G401 (cell line): ENCODE measurements at places on chromosomes 7 and 10.

- DNase-seq = no peak
These were observed 92.0 kb upstream of the AHR start for GRCh38 chr7:17206349-17206905.

DNA sequence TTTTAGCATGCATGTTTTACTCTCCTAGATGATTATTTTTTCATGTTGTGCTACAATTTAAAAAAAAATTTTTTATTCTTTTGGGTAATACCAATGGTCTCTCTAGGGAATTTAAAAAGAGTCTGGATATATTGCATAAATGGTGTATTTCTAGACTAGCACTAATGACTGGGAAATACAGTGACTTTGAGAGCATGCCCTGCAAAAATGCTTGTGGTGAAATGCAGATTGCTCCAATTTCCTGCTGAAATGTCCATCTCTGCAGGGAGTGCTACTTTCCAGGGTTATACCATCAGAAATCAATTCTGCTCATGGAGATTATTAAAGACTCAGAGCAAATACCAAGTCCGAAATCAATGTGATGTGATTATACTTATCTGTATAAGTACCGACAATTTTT, 186.1 kb downstream of the PRKG1 start:
- DNase-seq = no peak

DNA sequence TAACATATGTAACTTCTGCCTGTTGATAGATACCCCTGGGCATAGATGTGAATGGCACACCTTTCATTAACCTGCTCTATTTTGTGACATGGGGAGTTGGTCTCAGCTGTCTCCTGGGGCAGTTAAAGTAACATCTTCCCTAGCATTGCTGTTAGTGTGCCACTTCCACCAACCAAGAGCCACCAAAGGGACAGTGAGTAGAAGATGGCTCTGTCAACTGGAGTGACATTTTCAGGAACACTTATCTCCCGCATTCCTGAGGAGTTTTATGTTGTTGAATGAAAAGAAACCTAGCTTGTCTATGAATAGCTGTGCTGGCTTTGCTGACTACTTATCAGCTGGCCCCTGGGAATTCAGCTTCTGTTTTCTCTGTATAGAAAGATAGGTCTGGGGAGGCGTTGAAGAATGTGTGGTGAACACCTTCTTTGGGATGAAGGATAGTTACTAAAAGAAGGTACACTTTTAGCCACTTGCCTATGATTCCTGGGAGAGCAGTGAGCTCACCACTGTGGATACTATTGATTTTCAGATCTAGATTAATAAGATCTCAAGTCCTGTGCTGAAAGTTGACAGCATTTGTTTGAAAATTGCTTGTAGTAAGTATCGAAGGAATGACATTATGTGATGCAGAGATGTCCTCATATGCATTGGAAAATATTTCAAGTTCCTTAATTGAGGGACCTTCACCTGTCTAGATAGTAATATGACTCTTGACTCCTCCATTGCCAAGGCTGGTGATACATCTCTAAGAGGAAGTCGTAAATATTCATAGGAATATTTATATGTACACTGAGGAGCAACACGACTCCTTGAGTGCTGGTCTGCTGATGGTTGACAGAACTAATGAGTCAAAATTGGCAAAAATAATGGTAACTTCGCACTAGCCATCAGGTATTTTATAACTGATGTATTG, 7.6 kb downstream of the STARD3NL start:
- no peak for DNase-seq

DNA sequence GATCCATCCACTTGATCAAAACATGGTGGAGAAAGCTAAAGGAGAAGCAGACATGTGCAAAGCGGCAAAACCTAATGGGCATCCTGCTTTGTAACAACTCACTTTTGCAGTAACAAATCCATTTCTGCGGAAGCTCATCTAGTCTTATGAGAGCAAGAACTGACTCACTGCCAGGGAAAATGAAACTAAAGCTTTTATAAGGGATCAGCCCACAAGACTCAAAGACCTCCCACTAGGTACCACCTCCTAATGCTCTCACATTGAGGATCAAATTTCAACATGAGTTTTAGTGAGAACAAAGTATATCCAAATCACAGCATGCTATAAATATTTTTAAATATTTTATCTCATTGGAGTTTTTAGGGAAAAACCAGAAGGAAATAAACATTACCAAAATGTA, 120.1 kb upstream of the GNAI1 start:
- no peak for DNase-seq

DNA sequence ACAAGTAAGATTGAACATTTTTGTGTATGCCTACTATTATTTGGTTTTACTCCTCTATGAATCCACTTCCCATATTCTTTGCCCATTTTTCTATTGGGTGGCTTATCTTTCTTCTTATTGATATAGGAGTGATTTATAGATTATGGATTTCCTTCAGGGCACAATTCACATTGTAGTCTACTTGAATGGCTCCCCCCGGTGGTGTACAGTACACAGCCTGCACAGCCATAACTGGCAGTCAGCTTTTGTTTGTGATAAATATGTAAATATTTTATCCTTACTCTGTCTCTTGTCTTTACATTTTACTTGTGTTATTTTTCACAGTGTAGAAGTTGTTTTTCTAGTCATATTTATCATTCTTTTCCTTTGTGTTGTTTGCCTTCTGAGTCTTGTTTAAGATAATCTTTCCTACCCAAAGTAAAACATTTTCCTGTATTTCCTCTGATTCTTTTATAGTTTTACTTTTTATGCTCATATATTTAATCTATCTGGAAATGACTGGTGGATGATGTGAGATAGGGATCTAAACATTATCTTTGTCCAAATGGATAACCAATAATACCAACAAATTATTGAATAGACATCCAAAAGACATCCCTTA, 23.9 kb upstream of the CALD1 start:
- DNase-seq = no peak

DNA sequence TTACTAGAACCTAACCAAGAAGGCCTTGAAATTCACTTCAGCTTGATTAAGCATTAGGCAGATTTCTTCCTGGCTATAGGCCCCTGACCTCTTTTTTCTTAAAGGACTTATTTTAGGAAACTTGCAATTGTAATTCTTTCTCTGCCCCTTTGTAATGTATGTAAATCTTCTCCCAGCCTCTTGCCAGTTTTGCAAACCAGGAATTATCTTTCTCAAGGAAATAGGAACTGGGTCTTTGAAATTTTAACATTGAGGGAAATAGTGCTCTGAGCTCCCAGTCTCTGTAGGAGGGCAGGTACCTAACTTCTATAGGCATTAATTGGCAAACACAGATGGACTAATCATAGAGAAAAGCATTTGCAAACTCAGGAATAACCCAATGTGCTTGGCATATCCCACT, 342.7 kb downstream of the THSD7A start:
- no peak for DNase-seq

DNA sequence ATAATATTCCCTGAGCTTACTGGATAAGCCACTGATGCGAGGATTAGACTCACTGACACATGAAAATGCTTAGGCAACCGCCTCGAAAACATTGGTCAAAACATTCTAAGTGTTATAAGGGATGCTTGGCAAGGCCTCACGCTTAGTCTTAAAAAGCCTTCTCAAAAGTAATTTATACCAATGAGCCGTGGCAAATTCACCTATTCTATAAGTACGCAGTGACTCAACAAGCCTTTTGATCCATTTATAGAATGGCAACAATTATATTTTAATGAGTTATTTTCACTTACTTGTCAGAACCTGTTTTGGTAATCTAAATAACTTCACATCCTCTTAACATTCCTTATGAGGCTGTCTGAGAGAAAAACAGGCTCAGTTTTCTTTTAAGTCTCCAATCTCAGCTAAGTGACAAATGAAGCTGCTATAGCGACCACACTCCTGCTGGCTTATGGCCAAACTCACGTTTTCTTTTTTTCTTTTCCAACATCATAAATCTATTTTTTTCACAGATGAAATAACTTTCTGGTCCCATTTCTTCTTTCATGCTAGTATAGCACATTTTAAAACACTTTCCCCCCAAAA, 121.2 kb upstream of the AFAP1L2 start:
- peak; percentile 67 for DNase-seq

DNA sequence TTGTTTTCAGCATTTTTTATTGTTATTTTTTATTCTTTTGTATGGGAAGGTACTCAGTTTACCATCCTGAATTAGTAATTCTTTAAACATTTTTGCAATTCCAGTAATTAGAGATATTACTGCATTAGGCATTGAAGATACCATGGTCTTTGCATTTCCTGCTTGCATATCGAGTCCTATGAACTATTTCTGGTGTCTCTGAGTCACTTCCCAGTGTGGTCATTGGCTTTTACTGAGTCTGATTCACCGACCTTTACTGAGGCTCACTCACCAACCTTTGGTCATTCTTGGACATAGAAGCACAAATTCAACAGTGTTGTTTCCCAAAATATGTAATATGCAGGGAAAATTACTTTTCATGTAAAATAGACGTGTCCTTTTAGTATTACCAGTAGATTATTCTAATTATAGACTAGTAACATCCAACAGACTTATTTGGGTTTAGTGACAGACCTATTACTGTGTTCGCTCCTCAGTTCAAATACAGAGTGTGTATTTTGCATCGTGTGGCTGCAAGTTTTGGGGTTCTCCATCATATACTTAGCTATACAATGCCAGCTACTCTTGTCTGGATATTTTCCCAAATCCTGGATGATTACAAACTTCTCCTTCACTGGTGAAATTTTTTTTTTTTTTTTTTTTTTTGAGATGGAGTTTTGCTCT, 180.7 kb upstream of the PRSS1 start:
- DNase-seq = no peak

DNA sequence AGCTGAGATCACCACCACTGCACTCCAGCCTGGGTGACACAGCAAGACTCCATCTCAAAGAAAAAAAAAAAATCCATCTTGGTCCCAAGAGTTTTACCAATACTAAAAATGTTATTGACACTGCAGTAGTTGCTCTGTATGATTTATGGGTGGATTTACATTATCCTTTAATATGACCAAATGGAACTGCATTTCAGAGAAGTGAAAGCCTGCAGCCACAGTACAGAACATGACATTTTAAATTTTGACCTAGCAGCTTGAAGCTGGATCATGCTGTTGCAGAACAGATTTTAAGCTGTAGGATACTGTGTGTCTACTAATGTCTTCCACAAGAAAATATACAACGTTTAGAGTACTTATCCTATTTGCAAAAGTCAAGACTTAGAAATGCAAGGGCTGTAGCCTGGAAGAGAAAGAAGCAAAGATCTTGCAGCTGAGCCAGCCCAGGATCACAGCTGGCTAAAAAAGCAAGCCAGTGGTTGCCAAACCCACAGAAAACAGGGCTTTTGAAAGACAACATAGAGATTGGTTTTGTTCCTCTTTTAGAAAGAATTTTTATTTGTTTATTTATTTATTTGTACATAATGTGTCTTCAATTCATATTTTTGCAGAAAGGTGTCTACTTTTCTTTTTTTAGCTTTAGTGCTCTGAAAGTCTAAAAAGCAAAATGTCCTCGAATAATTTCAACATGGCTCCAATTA, 55.2 kb upstream of the WNT16 start:
- no peak for DNase-seq

DNA sequence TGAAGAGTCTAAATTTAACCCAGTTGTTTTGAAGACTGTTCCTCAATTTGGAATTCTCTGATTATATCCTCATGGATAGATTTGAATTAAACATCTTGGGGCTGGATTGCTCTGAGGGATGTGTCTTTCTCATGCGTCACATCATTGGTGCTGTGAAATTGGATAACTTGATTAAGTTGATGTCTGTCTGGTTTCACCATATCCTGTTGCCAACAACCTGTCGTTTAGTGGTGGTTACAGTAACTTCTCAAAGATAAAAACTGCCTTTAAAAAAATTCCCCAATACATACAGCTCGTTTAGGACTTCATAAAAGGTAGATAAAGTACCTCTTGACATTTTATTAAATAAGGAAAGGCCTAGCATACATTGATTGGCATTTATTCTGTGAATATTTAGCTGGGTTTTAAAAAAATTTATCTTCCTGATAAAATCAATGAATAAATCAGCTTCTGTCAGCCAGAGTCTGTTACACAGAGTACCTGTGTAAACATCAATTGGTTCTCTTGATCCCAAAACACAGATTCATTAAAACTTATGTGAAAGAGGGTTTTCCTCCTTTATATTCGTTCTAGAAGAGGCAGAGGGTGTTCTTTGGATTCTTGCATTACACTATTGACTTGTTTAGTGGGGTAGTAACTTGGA, 10.5 kb downstream of the CRCP start:
- no peak for DNase-seq

GRCh38 chr7:102255501-102255900, 31.2 kb upstream of the SH2B2 start:
- no peak for DNase-seq

GRCh38 chr10:121438333-121438732, 159.9 kb downstream of the FGFR2 start:
- no peak for DNase-seq

DNA sequence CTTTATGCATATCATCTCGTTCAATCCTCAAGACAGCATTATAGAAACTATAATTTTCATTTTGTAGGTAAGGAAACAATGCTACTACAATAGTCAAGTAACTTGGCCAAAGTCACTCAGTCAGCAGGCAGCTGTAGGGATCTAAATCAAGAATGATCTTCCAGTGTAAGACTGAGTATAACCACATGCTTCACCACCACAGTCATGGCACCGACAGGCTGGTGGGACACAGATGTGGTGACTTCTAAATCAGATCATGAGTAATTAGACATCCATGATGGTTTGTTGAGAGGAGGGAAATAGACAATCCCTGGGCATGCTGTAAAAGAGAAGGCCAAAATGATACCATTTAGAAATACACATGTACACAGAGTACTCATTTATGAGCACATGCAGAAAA, 84.1 kb upstream of the ASAH2 start:
- DNase-seq = no peak

- DNase-seq = no peak
These were observed 81.1 kb upstream of the TRIM24 start for GRCh38 chr7:138378741-138379559.

DNA sequence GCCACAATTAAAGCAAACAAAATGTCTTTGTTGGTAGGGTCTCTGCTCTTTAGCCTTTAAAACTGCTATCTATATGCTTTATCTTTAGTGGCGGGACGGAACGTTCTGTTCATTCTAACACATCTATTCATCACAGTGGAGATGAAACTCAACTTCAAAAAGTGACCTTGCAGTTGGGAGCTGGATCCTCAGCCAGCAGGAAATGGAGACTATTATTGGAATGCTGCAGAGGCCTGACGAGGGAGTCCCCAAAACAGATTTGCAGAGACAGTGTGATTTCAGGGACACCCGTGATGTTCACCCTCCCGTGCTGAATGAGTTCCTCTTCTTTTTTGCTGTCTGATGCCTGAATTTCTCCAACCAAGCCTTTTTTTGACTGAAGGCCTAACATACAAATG, 306.0 kb upstream of the SHH start:
- no peak for DNase-seq

GRCh38 chr10:17181110-17181509, 20.4 kb downstream of the TRDMT1 start:
- DNase-seq = no peak

- DNase-seq = no peak
These were observed 83.3 kb downstream of the KAT6B start for GRCh38 chr10:74909670-74910069.
